Mesothelial cell of epicardium (in vitro differentiated cells): ENCODE measurements at places on chromosomes 7 and 10.

DNA sequence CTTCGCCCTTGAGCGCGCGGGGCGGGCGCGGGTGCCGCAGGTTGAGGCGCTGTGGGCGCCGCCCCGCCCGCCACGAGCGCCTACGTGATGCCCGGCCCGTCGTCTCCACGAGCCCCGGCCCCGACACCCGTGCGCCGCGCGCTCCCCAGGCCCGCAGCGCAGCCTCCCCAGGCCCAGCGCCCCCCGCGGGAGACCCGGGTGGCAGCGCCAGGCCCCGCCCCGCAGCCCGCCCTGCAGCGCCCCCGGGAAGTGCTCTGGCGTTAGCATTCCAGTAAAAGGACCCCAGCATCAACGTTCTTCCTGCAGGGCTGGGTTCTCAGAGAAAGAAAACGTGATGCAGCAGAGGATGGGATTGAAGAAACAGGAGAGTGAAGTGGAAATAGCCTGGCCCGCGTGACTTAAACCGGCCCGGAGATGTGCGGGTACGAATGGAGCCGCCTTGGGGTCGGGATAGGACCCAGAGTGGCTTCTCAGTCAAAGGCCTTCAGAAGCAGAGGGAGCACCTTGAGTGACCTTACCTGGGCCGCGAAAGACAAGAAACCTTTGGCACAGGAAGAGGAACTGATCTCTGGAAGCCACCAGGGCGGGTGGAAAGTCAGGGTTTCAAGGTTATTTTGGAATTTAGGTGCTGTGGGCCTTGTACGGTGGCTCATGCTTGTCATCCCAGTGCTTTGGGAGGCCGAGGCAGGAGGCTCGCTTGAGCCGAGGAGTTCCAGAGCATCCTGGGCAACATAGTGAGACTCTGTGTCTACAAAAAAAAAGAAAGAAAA lies 1.8 kb downstream of the PFKP start:
- no peak for DNase-seq

- no peak for DNase-seq
Observed at GRCh38 chr10:6473430-6473829, 106.6 kb downstream of the PRKCQ start.

DNA sequence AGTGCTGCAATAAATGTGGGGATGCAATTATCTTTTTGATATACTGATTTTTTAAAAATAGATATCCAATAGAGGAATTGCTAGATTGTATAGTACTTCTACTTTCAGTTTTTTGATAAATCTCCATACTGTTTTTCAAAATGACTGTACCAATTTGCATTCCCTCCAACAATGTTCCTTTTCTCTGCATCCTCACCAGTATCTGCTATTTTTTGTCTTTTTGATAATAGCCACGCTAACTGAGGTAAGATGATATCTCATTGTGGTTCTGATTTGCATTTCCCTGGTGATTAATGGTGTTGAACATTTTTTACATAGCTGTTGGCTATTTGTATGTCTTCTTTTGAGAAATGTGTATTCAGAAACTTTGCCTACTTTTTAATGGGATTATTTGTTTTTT lies 217.7 kb upstream of the MTPN start:
- no peak for DNase-seq

GRCh38 chr10:1715821-1716220 lies 21.5 kb downstream of the ADARB2 start:
- peak; percentile 53 for DNase-seq

GRCh38 chr10:84329986-84330651 lies 1.7 kb downstream of the CCSER2 start:
- no peak for DNase-seq
